Kidney (tissue), 22 donors: ENCODE measurements at places on chromosomes 12 and 14.

- DNase-seq: no peak
Measured at GRCh38 chr12:77294016-77294415, 228.6 kb upstream of the E2F7 start.

DNA sequence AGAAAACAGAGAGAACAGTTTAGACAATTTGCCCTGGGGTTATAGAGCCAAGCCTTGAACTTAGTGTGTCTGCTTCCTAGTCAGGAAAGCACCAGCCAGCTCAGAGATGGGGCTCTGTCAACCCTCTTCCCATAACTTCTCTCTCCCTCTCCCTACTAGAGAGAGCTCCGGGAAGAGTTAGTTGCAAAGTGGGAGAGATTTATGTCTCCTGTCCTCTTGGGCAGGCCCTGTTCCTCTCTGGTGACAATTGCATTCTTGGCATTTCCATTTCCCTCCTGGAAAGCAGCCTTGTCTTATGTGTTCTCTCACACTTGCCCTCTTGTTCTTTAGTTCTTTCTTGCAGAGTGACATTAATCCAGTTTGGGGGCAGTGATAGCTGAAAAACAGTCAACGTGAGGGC lies 42.1 kb upstream of the TUNAR start:
- DNase-seq: peak; percentile 57

DNA sequence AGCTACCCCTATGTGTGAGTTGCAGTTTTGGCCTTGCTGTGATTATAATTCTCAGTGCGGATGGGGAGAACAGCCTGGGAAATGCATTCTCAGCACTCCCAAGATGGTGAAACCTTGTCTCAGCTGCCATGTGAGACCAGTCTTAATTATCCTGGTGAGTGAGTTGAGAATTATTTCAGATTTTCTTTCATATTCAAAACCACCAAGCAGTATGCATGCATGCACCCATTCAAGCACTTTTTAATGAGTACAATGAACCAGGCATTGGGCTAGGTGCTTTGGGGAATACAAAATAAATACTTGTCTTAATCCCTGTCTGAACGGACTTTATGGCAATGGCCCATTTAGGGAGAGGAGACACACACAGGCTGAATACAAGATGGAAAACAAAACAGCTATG lies 94.7 kb downstream of the PTPN11 start:
- no peak for DNase-seq

DNA sequence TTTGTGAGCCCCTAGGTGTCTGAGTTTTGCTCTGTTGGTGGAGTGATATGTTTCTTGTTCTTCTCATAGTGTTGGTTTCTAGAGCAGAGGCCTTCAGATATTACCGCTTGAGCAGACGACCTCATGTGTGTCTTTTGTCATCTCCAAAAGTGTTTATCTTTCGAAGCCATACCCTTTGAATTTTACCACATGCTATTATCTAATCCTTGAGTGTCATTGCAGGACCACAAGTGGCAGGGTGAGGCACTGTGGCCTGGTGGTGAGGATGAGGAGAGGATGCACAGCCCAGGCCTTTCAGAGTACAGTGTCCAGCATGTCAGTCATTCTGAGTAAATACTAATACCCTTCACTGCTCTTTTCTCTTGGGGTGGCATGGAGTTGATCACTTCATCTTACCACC lies 57.2 kb upstream of the CISTR start:
- DNase-seq: no peak

- no peak for DNase-seq
Measured at GRCh38 chr12:72995616-72996015, 723.4 kb downstream of the TRHDE start.

GRCh38 chr12:71162832-71163763 lies 5.3 kb upstream of the TSPAN8 start:
- no peak for DNase-seq

DNA sequence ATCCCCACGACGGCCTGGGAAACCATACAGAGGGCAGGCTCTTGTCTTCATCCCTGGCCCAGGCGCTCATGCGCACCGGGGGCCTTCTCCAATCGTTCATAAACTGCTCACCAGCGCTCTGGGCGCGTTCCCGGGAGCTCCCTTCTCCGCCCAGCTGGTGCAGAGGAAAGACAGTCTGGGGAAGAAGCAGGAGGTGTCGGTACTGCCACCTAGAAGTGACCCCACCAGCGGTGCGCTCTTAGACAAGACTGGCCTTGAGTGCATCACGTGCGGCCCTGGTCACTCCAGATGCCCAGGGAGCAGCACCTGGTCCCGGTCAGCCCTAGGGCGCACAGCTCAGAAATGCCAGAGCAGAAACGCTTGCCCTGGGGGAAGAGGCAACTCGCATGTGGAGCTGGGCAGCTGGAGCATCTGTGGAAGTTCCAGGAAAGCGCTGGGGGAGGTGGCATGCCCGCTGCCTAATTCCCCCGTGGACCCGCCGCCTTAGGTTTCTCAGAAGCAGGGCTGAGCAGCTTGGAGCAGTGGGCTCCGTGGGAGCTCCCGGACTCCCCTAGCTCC lies 2.5 kb downstream of the GSC start:
- peak; percentile 27 for DNase-seq

- no peak for DNase-seq
Measured at GRCh38 chr12:115838952-115839351, 438.5 kb downstream of the MED13L start.

- DNase-seq: no peak
Measured at GRCh38 chr14:44609201-44609600, 102.1 kb upstream of the FSCB start.

- DNase-seq: no peak
Measured at GRCh38 chr12:24731596-24731995, 217.3 kb downstream of the BCAT1 start.

- peak; percentile 76 for DNase-seq
Measured at GRCh38 chr14:68682166-68683103, 110.4 kb downstream of the ZFP36L1 start.
